ENCODE measurements at places on chromosomes 4 and X. TPM values are rescaled to one million over a fixed set of nuclear protein-coding genes. Genes with fewer than 3 reads are reported as not detected.

- DNase-seq, result no peak
Observed at GRCh38 chr4:140641105-140641555, 72.4 kb upstream of the UCP1 start.

DNA sequence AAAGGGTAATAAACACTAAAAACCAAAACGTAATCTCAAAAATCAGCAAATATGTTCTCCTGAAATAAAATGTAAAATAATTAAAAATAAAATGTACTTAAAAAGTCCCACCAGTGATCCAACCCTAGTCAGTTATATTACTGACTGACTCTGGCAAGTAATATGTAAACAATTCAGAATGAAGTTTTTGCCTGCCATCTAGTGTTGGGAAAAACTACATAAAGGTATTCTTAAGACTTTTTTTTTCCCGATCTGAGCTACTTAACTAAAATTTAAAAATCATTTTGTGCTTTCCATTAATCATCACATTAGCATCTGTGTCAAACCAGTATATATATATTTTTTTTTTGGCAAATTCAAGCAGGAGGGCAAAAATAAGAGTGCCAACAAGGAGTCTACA is 24.0 kb downstream of the RCHY1 start:
- DNase-seq, result no peak

DNA sequence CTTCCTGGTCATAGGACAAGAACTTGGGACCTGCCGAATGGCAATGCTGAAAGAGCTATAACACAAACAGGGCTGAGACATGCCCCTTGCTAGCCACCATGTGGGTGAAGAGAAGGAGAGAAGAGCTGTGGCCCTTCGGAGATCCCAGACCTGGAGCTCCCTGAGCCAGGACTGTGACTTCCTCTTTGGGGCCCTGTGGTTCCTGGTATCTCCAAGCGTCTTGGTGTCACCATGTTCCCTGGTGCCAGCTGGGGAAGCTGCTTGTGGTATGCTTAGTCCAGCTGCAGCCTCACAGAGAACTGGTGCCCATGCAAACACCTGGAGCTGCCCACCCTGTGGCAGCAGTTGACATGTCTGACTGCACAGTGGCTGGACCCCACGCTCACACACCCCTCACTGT is 68.5 kb downstream of the NDNF start:
- no peak for DNase-seq

DNA sequence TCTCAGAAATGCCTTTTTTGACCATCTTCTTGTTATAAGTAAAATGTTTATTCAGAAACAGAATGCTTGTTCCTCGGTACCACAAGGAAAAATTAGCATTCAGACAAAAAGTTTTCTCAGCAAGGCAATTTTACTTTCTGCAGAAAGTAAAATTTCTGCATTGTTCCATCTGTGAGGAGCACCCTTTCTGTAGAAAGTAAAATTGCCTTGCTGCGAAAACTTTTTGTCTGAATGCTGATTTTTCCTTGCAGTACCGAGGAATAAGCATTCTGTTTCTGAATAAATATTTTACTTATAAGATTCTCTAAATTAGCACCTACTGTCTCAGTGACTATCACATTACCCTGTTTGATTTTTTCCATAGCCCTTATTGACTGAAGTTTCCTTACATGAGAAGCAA is 24.8 kb downstream of the ITGB1BP2 start:
- DNase-seq, result no peak

DNA sequence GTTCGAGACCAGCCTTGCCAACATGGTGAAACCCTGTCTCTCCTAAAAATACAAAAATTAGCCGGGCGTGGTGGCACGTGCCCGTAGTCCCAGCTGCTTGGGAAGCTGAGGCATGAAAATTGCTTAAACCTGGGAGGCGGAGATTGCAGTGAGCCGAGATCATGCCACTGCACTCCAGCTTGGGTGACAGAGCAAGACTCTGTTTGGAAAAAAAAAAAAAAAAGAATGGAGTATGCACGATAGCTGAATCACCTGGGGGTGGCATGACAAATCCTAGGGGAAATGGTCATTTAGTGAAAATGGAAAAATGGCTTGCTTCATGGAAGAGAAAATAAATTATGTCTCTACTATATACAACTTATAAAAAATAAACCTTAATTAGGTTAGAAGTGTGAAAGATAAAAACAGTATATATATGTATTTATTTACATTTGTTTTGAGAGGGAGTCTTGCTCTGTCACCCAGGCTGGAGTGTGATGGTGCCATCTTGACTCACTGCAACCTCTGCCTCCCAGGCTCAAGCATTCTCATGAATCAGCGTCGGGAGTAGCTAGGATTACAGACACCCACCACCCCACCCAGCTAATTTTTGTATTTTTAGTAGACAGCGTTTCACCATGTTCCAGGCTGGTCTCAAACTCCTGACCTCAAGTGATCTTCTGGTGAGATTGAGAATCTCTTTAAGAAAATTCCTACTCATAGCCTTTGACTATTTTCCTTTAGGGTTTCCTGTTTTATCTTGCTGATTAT is 19.3 kb upstream of the ING2 start:
- DNase-seq, result no peak

DNA sequence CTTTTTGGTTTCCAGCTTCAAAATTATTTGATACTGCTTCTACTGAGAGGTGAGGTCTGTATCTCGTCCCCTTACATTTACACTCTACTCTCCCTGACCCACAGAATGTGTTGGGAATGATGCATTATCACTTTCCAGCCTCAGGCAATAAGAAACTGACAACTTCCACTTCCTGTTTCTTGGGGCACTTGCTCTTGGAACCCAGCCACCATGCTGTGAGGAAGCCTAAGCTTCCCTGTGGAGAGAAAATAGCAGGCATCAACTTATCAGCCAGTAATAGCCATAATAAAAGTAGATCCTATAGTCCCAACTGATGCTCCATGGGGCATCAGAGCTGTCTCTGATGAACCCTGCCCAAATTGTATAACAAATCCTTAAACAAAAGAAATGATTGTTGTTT is 32.6 kb downstream of the RELL1 start:
- DNase-seq, result peak; percentile 92

DNA sequence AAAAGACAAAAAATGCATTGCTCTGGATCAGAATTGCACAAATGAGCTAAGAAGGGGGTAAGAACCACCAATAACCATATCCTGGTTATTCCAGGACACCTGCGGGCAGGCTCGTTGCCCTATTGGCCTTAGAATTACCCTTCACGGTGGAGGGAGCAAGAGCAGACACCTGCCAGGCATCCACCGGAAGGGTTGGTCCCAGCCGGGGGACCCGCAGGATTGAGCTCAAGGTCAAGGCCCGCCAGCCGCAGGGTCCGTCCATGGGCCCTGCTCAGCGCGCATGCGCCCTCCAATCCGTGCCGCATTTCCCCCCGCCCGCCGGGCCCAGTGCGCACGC is 575 bp downstream of the SLC25A6 start:
- DNase-seq, result no peak

GRCh38 chr4:148964456-148964855 is 522.2 kb upstream of the NR3C2 start:
- no peak for DNase-seq

DNA sequence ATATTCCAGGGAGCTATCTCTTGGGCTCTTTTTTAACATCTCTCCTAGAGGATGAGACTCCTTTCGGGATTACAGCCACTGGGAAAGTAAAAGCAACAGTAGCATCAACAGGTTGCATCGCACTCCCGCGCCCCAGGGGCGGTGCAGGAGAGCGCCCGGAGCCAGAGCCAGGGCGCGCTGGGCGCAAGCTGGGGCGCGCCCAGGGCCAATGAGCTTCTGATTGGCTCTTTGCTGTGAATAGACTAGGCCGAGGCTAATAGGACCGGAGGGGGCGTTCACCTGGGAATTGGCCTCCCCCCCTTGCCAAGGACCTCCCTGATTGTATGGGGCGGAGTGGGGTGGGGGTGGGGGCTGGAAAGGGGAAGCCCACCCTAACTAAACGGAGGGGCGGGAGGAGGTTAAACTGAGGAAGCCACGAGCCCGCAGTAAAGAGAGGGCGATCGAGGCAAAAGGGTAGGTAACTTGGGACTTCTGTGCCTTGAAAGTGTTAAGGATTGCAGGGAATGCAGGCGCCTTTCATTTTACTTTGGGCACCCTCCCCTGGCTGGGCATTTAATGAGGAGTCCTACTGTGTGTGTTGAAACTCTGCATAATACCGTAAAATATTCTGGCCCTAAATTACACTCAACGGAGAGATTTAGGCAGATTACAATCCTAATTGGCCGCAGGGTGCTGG is 1.1 kb upstream of the ATOH1 start:
- DNase-seq, result no peak

GRCh38 chrX:38864165-38864564 is 62.9 kb downstream of the MID1IP1 start:
- no peak for DNase-seq

DNA sequence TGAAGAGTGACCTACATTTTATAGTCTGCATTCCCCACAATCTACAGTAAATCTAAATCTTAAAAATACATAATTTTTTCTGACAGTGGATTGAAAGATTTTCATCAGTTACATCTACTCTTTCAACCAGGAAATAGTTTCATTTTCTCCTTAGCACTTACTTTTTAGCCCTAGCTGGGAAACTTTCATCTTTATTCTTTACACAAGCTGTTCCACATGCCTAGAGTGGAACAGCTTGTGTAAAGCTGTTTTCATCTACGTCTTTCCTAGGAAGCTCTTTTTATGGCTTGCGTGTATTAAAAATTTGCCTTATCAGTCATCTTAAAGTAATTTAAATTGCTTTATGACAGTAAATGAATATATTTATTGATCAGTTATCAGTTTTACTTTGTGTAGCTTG is 40.5 kb downstream of the RBPJ start:
- DNase-seq, result no peak

GRCh38 chr4:1668488-1668840 is 15.6 kb downstream of the FAM53A start:
- DNase-seq, result no peak

DNA sequence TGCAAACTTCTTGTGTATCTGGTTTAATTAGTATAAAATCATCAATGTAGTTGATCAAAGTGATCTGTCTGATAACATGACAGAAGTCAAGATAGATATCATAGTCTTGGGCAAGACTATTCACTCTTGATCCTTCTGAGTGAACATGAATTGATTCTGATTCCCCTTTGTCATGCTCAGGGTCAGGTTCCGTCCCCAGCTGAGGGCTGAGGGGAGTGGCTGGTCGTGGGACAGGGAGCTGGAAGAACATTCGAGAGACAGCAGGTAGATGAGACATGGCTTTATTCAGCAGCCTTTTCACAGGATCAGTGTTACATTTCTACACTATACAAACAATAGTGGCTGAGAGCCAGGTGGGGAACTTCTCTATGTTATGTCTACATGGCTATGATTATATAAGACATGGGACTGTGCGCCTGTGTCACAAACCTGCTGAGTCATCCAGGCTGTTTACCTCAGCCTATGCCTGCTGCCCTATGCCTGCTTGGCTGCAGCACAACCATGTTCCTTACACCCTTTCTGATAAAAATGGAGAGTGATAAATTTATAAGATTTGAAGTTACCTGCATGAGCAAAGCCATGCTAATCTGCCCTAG is 586.9 kb upstream of the NR3C2 start:
- DNase-seq, result no peak

DNA sequence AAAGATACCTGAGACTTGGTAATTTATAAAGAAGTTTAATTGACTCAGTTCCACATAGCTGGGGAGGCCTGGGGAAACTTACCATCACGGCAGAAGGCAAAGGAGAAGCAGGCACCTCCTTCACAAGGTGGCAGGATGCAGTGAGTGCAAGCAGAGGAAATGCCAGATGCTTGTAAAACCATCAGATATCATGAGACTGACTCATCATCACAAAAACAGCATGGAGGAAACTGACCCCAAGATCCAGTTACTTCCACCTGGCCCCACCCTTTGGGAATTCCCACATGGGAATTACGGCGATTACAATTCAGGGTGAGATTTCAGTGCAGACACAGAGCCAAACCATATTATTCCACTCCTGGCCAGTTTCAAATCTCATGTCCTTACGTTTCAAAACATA is 514.7 kb upstream of the SPANXN1 start:
- DNase-seq, result no peak

GRCh38 chr4:23166407-23166806 is 473.7 kb downstream of the GBA3 start:
- no peak for DNase-seq

- DNase-seq, result peak; percentile 71
Observed at GRCh38 chr4:128468123-128468989, 180.7 kb upstream of the PGRMC2 start.

DNA sequence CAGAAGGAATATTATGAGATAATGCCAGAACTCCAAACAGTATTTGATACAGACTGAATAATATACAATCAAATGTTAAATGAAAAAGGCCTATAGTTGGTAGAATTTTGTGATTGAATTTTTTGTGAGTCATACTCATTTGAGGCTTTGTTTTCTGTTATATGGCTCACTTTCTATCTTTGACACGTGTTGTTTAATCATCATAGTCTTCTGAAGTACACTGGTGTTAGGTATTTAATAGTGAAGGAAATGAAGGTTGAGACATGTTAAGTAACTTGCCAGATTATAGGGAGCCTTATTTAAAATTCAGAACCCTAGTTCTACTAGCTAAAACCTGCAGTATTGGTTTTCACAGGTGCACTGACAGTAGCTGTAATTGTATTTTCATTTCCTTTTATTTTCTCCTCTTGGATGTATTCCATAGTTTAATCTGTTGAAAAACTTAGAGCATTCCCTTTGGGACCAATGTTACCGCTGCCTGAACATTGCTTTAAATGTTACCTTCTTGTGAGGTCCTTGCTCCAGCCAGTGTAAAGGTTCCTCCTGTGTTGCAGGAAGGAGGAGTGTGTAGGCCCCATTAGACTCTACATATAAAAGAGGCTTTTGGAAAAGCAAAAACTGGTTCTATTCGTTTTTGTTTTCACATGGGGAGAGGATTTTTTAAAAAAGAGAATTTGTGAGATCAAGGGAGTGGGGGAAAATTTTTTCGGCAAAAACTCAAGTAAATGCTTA is 224.1 kb downstream of the ARHGAP10 start:
- DNase-seq, result no peak

GRCh38 chr4:156620786-156621185 is 350.8 kb downstream of the PDGFC start:
- DNase-seq, result no peak

DNA sequence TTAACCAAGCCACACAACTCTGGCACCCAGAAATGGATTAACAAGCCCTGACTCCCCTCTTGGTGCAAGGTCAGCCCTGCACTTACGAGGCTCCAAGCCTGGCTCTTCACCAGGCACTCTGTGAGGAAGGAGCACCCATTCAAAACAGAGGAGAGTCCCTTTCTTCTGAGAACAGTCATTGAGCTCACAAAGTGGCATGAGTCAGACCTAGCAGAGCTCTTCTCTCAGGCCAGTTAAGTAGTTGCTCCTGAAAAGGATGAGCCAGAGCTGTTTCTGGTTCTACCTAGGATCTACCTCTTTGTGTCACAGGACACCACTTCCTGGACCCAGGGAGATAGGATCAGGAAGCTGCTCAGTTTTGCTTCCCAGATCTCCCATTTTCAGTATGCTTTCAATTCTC is 48.2 kb downstream of the EVC2 start:
- DNase-seq, result no peak

GRCh38 chr4:139809757-139810140 is 144.1 kb downstream of the MGST2 start:
- DNase-seq, result no peak

CXCL1 gene
- 0.45 TPM for total RNA-seq

LDB2 gene
- 45.1 TPM for total RNA-seq

RTL9 gene
- total RNA-seq, result 0.70 TPM

DIPK2B gene
- total RNA-seq, result not detected

LONRF3 gene
- not detected for total RNA-seq

SPANXB1 gene
- not detected for total RNA-seq

SORCS2 gene
- 0.06 TPM for total RNA-seq

F11 gene
- total RNA-seq, result 0.24 TPM

TCEAL7 gene
- total RNA-seq, result not detected

ITM2A gene
- total RNA-seq, result 839 TPM

GAGE12F gene
- not detected for total RNA-seq

CYBB gene
- total RNA-seq, result not detected

GPR82 gene
- total RNA-seq, result not detected

C4orf54 gene
- not detected for total RNA-seq

FDCSP gene
- not detected for total RNA-seq
